ENCODE measurements at places on chromosomes 5 and 9.

DNA sequence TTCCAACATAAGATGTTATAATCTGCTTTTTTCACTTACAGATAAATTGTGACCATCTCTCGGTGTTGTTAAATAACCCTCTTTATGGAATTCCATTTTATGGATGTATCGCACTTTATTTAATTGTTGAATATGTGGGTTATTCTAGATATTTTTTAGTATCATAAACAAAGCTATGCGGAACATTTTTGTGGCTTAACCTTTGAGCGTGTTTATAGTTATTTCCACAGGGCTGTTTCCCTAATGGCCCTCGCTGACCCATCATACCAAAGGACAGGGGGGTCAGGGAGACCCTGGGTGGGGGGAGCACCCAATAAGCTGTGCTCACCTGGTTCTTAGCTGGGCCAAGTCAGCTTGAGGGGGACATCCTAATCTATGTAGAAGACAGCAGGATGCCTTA is 65.3 kb downstream of the NDST1 start:
- no peak for DNase-seq

GRCh38 chr5:119655061-119655460 is 25.7 kb downstream of the FAM170A start:
- DNase-seq, result no peak

DNA sequence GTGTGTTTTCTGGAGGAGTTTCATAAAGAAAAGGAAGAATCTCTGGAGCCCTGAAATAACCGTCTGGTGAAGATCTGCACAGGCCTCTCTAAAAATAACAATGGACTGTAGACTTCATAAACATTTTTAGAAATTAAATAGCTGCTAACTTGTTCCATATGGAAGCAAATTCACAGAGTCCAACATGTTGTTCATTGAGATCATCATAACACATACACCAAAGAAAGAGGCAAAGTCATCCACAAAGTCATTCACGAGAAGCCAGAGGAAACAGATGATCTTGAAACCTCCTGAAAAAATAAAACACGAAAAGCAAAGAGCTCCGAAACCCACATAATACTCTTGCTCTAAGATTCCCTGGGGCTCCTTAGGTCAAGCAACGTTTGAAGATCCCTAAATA is 347.8 kb downstream of the EFNA5 start:
- DNase-seq, result no peak

- DNase-seq, result no peak
Observed at GRCh38 chr5:136308212-136308795, 57.0 kb downstream of the TRPC7 start.

- no peak for DNase-seq
Observed at GRCh38 chr5:80234116-80234948, 21.5 kb downstream of the SERINC5 start.

DNA sequence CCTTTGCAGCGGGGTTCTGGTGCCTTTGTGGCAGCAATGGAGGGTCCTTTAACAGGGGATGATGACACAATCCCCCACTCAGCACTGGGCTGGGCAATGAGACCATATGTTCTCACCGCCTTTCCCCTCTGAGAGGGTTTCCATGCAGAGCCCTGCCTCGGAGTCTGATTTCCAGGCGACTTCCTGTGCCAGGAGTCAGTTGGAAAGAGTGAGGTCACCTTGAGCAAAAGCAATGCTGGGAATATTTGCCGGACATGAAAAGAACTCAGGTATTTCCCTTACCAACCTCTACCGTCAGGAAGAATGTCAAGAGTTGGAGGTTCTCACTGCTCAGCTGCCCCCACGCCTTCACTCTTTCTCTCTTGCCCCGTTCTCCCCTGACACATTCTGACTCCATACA is 284.2 kb upstream of the IRX1 start:
- DNase-seq, result no peak

- DNase-seq, result no peak
Observed at GRCh38 chr9:91682806-91683205, 259.2 kb upstream of the NFIL3 start.

GRCh38 chr9:13674926-13675637 is 395.6 kb upstream of the MPDZ start:
- DNase-seq, result no peak

- no peak for DNase-seq
Observed at GRCh38 chr9:114799441-114799840, 6.4 kb downstream of the TNFSF15 start.

GRCh38 chr9:87099407-87099806 is 152.1 kb upstream of the GAS1 start:
- no peak for DNase-seq

GRCh38 chr5:73151766-73152410 is 21.1 kb upstream of the TMEM174 start:
- DNase-seq, result no peak

- no peak for DNase-seq
Observed at GRCh38 chr5:32785611-32786254, 74.6 kb downstream of the NPR3 start.

GRCh38 chr5:178286226-178287090 is 53.9 kb upstream of the PHYKPL start:
- DNase-seq, result no peak

DNA sequence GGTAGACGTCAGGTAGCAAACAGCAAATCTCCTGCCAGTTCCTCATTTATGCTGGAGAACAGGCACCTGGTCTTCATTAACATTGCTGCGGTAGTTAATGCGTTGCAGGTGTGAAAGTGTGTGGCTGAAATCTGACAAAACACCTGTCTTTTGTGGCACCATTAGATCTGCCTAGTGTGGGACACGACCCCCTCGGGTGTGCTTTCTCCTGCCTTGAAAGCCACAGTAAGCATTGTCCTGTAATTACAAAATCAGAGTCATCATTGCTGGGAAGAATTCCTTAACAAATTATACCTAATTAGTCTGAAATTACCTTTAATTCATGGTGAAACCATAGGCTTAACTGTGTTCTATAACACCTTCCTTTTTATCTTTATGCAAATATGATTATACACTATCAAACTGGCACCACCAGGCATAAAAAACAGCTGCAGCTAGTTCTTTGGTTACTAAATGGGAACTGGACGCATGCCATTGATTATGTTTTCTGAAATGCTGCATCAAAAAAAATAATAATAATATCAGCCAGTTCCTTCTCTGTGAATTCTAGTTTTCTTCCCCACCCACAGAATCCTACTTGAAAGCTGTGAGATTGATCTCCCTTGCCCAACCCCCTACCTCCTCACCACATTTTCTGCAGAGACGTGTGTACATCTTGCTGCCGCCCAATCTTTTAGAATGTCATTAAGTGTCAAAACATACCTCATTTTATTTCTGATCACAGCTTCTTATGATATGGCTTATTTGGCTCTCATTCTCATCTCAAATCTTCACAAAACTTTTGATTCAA is 374.0 kb downstream of the NFIB start:
- peak; percentile 22 for DNase-seq

GRCh38 chr5:37197340-37198050 is 51.7 kb downstream of the CPLANE1 start:
- DNase-seq, result no peak

- no peak for DNase-seq
Observed at GRCh38 chr5:155475318-155475717, 461.8 kb downstream of the KIF4B start.

GRCh38 chr9:81686614-81687520 is 2.5 kb downstream of the TLE1 start:
- peak; percentile 51 for DNase-seq

- no peak for DNase-seq
Observed at GRCh38 chr5:353612-354580, 32.4 kb downstream of the AHRR start.

- DNase-seq, result no peak
Observed at GRCh38 chr5:155082401-155082800, 68.8 kb downstream of the KIF4B start.

GRCh38 chr9:74115976-74116375 is 381.2 kb upstream of the RORB start:
- DNase-seq, result no peak

GRCh38 chr5:173839117-173839713 is 48.9 kb upstream of the CPEB4 start:
- DNase-seq, result no peak

DNA sequence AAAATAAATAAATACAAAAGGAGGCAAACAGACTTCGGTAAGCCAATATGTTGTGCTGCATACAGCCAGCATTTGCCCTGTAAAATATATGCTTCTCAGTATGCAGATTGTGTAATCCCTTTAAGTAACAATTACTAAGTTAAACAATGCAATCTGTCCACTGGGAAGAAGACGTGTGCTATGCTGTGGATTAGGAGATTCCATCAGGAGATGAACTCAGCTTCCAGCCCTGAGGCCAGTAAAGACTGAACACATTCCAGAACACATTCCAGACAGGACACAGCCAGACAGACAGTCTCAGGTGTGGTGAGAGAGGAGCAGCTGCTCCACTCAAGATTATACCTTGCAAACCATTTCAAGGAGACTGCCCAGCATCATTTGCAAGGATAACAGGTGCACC is 97.8 kb downstream of the MPDZ start:
- DNase-seq, result no peak

- no peak for DNase-seq
Observed at GRCh38 chr5:166073901-166074581, 2217.4 kb upstream of the WWC1 start.

GRCh38 chr5:138712791-138713190 is 40.4 kb upstream of the CTNNA1 start:
- no peak for DNase-seq

- peak; percentile 99 for DNase-seq
Observed at GRCh38 chr5:1799602-1800471, at the start of gene MRPL36. TSS of gene MRPL36 (minus strand) at chr5:1799837. CDS start at chr5:1798935, 902 bp downstream.

GRCh38 chr5:96702503-96703383 is 40.6 kb downstream of the CAST start:
- no peak for DNase-seq

- no peak for DNase-seq
Observed at GRCh38 chr9:137136261-137136880, 2.6 kb upstream of the GRIN1 start.

- DNase-seq, result no peak
Observed at GRCh38 chr9:137325799-137326198, 23.7 kb upstream of the NRARP start.

DNA sequence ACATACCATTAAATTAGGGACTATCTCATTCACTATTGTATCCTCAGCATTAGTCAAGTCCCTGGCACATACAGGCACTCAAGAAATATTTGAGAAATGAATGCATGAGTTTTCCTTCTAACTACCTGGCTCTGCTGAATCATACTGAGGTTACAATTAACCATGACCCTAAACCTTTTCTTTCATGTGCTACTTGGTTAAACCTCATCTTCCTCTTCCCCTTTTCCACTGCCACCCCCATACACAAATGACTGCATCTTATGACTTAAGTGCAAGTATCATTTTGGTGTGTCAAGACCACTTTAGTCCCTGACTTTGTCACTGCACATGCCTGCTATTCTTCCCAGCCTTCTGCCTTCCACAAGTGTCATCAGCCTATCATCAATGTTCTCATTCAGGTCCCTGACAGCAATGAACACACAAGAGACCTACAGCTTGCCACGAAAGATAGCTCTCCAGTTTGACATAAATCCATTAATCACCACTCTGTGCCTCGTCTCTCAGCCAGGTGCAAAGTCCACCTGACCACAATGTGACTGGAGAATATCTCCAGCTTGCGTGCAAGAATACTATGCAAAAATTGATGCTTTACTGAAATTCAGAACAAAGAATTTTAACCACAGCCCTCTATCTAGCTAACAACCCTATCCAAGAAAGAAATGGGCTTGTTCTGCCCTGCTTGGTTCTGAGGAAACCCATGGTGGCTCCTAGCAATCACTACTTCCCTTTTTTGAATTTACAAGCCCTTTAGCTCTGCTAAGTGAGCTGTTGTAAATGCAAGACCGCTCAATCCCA is 74.5 kb downstream of the MAPKAP1 start:
- no peak for DNase-seq

DNA sequence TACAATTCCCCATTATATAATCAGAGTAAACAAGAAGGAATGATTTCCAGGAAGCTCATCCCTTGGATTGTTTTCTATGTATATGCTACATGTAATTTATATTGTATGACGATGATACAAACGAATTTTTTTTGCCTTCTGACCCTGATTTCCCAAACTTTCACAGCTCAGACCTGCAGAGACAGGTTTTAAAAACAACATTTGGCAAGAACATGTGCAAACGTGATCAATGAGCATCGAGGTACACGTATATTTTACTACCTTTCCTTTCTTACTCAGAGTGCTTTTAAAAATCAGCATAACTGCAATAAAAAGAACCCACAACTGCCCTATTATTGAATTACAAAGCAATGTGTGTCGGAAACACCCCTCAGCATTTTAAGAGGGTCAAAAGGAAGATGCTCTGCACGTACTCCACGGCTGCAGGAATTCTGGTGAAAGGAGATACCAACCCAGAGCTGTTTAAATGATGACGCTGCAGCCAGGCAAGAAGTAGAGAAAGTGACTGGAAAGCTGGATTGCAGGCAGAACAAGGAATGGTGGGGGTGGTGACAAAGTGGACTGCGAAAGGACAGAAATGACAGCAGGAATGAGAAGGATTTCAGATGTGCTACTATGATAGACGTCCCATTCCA is 533.5 kb downstream of the RAB3C start:
- no peak for DNase-seq

GRCh38 chr9:123420592-123421111 is 64.7 kb downstream of the CRB2 start:
- no peak for DNase-seq

- no peak for DNase-seq
Observed at GRCh38 chr9:136079916-136080246, 15.2 kb downstream of the NACC2 start.

GRCh38 chr9:1198085-1198484 is 147.9 kb downstream of the DMRT2 start:
- no peak for DNase-seq

- DNase-seq, result peak; percentile 55
Observed at GRCh38 chr9:133532937-133533668, 1.4 kb upstream of the ADAMTSL2 start.

DNA sequence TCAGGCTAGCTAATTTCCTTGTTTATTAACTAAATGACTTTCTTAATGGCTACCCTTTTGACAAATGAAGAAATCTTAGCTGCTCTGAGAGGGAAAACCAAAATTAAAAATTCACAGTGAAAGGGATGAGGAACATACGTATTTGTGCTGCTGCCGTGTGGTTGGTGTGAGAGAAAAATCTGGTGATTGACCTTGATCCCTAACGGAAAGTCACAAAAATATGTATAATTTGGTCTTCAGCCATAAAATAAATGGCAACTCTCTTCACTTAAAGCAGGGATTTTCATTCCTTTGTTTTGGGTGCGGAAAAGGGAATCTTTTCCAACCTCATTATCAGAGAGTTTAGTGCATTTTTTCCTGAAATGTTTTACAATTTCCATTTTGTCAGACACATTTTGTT is 40.4 kb downstream of the PAM start:
- DNase-seq, result no peak
